ENCODE measurements at places on chromosomes 1 and 21.

GRCh38 chr1:228867951-228868730 lies 132.9 kb downstream of the RHOU start:
- DNase-seq: no peak

GRCh38 chr1:240242601-240243144 lies 151.0 kb downstream of the FMN2 start:
- DNase-seq: peak; percentile 92

DNA sequence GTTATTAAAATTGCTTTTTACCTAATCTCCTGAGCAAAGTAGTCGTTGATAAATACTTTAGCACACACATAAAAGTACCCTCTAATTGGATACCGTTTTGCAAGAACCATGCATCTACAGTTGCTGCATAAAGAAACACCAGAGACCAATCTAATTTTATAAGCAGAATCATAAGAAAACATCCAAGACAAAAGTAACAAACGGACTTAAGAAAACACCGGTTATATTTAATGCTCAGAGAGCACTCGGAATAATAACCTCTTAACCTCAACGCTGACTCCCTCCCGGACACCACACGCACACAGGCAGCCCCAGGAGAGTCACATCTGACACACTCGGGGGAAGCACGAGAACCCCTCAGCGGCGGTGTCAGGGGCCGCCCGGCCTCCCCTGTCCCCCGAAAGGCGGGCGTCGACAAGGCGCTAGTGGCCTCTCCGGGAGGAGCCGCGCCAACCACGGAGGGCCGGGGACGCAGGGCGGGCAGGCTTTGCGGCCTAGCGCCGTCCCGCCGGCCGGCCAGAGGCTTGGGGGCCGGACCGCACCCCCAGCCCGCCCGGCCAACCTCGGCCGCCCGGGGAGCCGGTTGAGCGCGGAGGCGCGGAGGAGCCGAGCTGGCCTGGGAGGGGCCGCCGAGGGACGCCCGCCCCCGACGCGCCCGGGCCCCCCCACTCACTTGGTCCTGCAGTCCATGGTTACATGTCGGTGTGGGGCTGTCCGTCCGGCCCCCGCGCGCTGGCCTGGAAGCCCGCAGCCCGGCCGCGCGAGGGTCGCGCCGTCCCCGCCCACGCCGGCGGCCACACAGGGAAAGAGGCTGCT lies 606 bp downstream of the DENND1B start:
- peak; percentile 23 for DNase-seq

- no peak for DNase-seq
Measured at GRCh38 chr1:227924833-227925574, 22.7 kb downstream of the WNT9A start.

- no peak for DNase-seq
Measured at GRCh38 chr1:28190996-28191645, 14.6 kb upstream of the PTAFR start.

DNA sequence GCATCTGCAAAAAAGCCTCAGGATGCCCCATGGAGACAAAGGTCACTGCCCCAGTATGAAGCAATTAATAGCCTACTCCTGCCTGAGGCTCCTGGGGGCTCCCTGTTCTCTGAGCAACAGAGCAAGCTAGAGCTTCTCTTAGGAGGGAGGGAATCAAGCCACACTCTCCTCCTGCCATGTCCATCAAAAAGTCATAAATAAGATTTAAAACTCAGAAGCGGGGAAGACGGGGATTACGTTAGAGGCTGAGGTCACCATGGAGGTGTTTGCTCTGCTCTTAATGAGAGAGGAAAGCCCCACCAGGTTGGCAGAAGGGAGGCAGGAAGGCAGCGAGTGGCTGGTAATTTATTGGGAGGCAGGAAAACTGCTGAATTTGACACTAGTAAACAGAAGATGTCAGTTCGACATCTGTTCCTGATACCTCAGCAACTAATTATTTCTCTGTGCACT lies 98.4 kb upstream of the TNR start:
- DNase-seq: no peak

- no peak for DNase-seq
Measured at GRCh38 chr1:67171978-67172377, 5.7 kb downstream of the IL23R start.

- DNase-seq: no peak
Measured at GRCh38 chr1:223872308-223872901, 26.7 kb upstream of the TP53BP2 start.

GRCh38 chr1:154851392-154852177 lies 18.5 kb downstream of the KCNN3 start:
- no peak for DNase-seq

DNA sequence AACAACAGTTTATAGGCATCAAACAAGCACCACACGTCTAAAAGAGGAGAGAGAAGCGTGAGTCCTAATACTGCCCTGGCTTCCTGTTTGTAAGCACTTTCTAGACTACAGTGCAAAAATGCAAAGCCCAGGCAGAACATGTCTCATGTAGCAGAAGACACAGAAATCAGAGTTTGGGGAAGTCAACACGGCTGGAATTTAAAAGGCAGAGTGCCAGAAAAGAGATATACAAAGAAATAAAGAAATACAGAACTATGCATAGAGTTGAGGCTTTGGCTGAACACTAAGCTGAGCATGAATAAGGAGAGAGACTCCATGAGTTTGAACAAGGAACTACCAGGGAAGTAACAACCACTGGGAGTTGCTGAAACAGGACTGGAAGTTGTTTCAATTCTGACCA lies 566.6 kb upstream of the NR5A2 start:
- peak; percentile 18 for DNase-seq

DNA sequence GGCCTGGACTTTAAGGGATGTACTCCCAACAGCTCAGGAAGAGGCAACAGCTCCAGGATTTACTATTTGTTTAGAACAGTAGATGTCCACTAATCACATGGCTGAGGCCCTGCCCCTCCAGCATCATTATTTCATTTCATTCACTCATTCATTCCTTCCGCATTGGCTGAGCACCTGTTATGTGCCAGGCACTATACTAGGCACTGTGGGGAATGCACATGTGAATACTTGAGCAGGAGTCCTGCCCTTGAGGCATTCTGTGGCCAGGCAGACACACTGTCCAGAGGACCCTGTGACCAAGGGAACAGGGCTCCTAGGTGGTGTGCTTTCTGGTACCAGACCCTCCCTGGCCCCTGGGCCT lies 24.3 kb downstream of the KIAA1614 start:
- no peak for DNase-seq

DNA sequence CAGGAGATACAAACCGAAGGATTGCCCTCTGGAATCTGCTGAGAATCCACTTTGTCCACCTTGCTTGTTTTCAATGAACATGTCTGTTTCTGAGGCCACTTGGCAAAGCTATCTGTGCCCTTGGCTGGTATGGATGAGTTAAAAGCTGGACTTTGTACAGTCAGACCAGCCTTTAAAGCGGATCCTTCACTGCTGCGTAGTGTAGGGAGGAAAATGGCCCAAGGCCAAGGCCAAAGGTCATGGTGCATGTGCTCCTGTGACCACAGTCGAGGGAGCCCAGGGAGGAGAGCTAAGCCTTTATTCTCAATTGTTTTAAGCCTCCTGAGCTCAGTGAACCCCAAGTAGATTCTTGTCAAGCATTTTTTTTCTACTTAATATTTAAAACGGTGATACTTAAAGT lies 37.0 kb downstream of the KCNJ15 start:
- DNase-seq: no peak

- DNase-seq: no peak
Measured at GRCh38 chr1:217039926-217040325, 316.7 kb upstream of the ESRRG start.

DNA sequence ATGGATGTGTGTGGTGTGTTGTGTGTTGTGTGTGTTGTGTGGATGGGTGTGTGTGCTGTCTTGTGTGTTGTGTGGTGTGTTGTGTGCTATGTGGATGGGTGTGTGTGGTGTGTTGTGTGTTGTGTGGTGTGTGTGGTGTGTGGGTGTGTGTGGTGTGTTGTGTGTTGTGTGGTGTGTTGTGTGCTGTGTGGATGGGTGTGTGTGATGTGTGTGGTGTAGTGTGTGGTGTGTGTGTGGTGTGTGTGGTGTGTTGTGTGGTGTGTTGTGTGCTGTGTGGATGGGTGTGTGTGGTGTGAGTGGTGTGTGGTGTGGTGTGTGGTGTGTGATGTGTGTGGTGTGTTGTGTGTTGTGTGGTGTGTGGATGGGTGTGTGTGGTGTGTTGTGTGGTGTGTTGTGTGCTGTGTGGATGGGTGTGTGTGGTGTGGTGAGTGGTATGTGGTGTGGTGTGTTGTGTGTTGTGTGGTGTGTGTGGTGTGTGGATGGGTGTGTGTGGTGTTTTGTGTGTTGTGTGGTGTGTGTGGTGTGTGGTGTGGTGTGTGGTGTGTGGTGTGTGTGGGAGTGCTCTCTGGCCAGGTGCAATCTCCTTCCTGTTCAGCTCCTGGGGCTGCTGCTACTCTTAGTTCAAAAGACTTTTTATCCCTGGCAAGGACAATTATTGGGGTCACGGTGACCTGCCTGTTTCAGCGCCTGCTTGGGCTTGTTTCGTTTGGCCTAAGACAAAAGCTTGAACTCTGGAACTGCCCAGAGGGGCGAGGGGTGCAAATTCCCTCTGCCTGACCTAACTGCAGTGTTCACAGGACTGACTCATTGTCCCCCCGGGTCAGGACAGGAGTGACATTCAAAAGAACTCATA lies 101.1 kb downstream of the UBIAD1 start:
- no peak for DNase-seq

- DNase-seq: no peak
Measured at GRCh38 chr1:181104790-181105133, 16.3 kb downstream of the IER5 start.

DNA sequence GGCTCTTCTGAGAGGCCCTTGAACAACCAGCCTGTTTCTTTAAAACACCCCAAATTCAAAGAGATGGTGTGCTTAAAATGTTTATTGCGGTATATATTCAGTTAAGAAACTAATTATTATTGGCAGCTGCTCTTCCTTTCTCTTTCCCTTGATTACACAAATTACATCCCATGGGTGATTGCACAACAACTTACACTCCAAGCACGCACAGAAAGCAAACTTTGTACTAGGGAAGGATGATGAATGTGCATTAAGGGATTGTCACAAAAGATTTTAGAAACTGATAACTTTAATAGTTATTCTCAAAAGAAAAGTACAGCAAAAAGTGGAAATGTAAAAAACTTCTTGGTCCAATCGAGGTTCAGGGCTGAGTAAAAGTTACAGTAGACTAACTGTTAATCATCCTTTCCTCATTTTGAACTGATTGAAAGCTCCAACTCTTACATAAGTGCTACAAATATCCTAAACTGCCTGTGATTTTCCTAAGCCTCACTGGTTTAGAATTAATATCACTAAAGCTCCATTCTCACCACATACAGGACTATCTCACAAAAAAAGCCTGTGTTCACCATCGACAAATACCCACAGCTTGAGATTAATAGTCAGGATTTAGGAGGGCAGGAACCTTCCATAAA lies 153.4 kb downstream of the TTLL7 start:
- peak; percentile 52 for DNase-seq

DNA sequence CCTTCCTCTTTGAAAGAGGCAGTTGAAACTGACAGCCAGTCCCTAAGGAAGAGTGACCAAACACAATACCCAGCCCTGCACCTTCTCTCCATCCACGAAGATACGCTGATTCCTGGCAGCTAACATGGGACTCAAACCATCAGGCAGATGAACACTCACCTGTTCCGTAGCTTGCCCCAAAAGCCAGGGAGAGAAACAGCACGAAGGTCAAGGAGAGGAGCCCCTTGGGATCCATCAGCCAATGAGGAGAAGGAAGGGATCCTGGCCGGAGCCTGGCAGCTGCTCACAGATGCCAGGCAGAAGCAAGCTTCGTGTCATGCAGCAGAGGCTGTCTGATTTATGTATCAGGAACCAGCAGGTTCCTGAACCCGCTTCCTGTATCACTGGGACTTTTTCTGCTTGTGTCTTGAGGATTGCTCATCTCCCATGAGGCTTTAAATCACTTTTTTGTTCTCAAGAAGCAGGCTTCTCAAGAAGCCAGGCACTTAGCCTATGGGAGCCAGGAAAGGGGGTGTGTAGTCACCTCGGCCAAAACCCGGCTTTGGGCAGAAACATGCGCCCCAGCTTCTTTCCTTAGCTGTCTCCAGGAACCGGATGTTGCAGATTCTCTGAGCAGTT lies at the start of gene SLAMF1:
Gene SLAMF1, minus strand, starts transcription at position 334 of the 618 bp plus-strand sequence. Its CDS starts 99 bp downstream, at position 235.
- DNase-seq: no peak

- DNase-seq: no peak
Measured at GRCh38 chr21:42189860-42190485, 29.0 kb upstream of the ABCG1 start.

DNA sequence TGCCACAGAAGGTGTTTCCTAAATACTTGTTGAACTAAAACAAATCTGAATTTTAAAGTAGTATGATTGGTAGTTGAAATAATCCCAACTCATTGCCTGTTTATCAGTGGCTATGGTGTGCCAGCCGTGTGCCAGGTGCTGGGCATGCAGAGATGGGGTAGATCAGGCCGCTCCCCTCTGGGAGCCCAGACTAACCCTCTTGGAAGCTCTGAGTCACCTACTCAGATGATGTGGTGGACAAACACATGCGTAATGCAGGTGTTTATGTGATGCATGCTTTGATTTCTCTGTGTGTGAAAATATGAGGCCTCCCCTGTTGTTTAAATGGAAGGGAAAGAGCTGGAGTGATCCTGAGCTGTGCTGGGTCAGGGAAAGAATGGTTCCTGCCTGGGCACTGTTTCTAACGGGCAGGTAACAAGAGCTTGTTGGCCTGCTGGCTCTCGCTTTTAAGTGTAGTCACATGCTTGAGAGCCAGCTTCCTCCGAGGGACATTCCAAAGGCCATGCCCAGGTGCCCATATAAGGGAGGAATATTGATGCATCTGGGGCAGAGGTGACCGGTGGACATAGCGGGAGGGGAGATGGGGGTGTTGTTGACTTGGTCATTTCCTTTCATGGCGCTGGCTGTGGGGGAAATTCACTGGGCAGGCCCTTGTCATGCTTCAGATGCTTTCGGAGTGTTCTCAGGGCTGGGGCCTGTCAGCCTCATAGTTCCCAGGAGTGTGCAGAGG lies 10.2 kb downstream of the MFN2 start:
- DNase-seq: no peak

- peak; percentile 87 for DNase-seq
Measured at GRCh38 chr1:170471398-170472053, 60.4 kb upstream of the GORAB start.

- DNase-seq: no peak
Measured at GRCh38 chr21:42423685-42424084, 20.0 kb downstream of the UBASH3A start.

- no peak for DNase-seq
Measured at GRCh38 chr1:2501041-2501819, 25.1 kb downstream of the PLCH2 start.

- no peak for DNase-seq
Measured at GRCh38 chr1:39729030-39729429, 9.7 kb upstream of the PPIE start.

DNA sequence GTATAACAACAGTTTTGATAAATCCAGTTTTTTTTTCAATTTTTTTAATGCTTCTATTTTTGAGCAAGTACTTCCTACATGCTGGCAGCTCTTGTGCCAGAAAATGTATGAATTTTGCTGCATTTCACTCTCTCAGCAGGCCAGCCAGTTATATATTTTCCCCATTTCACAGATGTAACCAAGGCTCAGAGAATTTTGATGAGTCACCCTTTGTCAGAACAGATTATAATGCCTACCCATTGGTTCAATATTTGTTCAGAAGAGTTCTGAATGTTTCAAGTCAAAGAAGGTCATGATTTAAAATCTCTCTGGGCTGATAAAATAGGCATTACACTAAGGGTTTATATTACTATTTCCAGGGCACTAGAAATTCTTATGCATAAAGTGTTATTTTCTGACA lies 452.2 kb downstream of the RWDD3 start:
- DNase-seq: no peak

Data from fibroblast of upper back skin (primary cell).